ENCODE measurements at places on chromosomes 12 and 14.
A peak's percentile ranks its signal among the peaks of the same experiment; 100 is the strongest.

DNA sequence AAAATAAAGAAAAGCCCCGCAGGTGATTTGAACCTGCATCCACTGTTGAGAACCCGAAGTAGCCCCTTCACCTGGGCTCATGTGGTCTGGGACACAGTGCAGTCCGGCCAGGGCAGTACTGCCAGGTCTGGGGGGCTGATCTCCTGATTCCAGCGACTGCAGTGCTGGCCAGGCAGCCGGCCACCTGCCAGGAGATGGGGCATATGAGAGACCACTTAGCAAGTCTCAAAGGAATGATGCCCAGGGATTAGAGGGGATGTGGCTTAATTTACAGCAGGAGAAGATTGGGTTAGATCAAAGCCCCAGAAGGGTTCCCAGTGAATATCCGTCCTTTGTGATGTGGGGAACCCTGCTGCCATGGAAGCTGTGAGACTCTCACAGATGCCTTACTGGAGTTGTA lies 113.3 kb downstream of the PRMT8 start:
- no peak for DNase-seq

DNA sequence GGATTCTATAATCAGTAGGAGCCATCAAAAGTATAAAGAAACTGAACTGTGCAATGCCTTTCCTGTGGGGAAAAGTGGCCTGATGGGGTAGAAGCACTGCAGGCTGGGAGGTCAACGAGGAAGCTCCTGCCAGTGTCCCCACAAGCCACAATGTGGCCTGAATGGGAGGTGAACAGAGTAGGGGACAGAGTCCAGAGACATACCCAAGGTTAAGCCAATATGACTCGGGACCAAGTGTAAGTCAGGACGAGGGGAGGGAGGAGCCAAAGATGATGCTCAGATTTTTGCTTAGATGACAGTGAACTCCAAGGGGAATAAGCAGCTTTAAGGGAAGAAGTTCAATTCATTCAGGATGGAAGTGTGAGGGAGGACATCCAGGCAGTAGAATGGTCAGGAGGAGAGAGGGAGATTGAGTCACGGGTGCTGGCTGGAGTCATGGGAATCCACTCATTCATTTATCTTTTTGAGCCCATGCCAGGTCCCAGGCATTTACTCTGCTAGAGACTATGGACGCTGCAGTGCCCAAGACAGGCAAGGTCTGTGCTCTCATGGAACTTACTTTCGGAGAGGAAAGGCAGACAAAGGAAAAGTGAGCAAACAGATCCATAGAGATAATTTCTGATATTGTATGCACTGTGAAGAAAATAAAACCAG lies 29.1 kb downstream of the DPF3 start:
- DNase-seq, result no peak

- peak; percentile 55 for DNase-seq
Observed at GRCh38 chr14:28762303-28762954, 4.2 kb upstream of the FOXG1 start.

GRCh38 chr12:126051611-126052107 lies 986.4 kb downstream of the AACS start:
- no peak for DNase-seq

- no peak for DNase-seq
Observed at GRCh38 chr14:105884808-105885281, 358.5 kb downstream of the TMEM121 start.

- peak; percentile 47 for DNase-seq
Observed at GRCh38 chr12:107992870-107993451, 136.1 kb upstream of the WSCD2 start.

- no peak for DNase-seq
Observed at GRCh38 chr12:5384015-5384414, 47.9 kb upstream of the NTF3 start.

DNA sequence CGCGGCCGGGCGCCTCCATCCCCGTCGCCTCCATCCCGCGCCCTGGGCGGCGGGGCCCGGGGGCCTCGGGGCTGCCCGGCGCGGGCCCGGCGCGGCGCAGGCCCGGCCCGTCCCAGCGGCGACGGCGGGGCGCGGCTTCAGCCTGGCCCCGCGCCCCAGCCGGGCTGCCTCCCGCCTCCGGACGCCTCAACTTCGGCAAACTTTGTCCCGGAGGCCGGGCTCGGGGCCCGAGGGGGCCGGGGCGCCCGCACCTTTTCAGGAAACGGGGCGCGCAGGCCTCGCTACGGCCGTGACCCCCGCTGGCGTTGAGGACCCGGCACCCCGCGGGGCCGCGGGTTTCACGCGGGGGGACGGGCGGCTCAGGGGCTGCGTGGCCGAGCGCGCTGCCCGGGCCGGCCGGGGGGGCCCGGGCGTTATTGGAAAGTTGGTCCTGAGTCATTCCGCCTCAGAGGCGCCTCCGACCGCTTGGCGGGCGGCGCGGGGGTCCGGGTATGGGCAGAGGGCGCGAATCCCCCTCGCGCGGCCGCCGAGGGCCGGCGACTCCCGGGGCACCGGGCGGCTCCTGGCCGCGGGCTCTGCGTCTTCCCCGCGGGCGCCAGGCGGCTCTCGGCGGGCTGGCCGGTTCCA lies 575 bp downstream of the TRAF3 start:
- DNase-seq, result no peak

DNA sequence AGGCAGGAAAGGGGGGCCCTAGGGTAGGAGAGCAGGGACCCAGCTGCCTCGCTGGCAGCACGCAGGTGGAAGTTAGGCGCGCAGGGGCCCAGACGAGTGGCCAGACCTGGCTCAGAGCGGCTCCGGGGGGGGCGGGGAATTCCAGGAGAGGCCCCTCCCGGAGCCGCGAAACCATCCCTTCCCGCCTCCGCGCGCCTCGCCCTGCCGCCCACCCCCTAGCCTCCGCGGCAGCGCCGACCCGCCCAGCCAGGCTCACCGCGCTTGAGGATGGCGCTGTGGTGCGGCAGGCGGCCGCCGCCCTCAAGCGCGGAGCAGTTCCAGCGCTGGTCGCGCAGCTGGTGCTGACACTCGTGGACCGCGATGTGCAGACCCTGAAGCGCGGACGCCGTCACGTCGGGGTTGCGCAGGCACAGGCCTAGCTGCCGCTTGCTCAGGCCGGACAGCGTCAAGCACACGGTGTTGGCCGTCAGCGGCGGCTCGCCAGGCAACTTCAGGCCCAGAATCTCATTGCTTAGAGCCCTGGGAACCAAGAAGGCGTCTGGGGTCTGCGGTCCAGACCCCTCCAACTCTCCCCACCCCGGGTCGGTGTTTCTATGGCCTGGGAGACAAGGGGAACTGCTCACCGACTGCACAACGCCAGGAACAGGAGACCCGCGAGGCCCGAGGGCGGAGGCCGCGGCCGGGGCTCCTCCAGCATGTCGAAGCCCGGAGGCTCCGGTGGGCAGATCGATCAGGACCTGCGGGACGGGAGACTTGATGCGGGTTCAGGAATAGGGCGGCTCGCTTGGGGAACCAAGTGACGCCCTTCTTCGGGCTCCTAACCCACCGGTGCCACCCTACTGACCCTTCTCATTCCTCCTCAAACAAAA lies 1.5 kb downstream of the WNT10B start:
- no peak for DNase-seq

GRCh38 chr14:20415782-20416206 lies 2.5 kb upstream of the TEP1 start:
- DNase-seq, result peak; percentile 82

DNA sequence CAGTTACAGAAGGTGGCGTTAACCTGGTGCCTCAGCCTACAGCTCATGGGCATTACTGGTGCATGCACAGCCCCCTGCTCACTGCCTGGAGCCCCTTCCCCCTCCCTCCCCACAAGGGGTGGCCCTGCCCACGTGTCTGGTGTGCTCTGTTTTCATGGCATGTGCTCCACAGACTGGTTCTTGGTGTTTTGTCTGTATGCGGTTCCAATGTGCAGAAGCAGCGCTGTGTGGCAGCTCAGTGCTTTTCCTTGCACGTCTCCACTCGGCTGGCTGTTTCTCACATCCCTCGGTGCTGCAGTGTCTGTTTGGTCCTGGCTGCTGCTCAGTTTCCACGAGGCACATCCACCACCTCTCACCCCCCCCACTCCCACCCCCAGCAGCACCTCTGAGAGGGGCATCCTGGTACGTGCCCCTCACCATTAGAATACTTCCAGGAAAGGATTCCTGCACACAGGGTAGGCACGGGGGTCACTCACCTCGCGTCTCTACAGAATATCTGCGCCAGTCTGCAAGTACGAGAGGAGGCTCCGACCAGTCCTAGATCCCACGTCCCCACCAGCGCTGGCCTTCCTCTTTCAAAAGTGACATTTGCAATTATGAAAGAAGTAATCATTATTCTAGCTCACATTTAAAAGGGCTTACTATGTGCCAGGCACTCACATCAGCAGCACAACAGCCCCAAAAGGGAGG lies 27.1 kb downstream of the DIO3 start:
- no peak for DNase-seq

DNA sequence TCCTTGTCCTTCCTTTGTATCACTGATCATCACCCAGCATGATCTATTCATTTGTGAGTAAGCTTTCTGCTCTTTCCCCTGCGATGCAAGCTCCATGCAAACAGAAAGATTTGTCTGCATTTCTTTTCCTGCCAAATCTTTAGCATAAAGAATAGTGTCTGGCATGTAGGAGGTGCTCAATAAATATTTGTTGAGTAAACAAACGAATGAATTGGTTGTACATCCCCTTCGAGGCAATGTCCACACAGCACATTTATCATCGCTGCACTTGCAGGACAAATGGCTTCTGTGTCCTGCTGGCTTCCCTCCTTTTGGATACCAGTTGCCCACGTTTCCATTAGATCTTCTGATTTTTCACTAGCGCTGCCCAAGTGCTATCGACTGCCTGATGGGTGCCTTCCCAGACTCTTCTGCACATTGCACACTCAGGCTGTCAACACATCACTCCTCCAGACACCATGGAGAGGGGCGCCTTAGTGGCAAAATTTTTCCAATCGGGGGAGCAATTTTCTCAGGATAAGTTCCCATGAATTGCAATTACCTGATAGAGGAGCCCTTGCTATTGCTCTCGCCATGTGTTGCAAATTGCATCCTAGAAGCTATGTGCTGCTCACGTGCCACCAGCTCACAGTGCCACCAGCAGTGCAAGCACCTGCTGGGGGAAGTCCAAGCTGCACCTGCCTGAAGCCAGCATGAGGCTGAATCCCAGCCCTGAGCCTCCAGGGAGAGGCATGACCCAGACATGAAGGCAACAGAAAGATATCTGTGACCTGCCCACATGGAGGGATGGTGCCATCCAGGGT lies 206.6 kb downstream of the KIF26A start:
- DNase-seq, result no peak

All from NCI-H1694 treated with DMSO at 0.1 percent for 48 hours (cell line).